ENCODE measurements at places on chromosomes 7 and 10. TPM values are rescaled to one million over a fixed set of nuclear protein-coding genes. Genes with fewer than 3 reads are reported as not detected.

KCP gene
- 3.4 TPM for total RNA-seq

DNA sequence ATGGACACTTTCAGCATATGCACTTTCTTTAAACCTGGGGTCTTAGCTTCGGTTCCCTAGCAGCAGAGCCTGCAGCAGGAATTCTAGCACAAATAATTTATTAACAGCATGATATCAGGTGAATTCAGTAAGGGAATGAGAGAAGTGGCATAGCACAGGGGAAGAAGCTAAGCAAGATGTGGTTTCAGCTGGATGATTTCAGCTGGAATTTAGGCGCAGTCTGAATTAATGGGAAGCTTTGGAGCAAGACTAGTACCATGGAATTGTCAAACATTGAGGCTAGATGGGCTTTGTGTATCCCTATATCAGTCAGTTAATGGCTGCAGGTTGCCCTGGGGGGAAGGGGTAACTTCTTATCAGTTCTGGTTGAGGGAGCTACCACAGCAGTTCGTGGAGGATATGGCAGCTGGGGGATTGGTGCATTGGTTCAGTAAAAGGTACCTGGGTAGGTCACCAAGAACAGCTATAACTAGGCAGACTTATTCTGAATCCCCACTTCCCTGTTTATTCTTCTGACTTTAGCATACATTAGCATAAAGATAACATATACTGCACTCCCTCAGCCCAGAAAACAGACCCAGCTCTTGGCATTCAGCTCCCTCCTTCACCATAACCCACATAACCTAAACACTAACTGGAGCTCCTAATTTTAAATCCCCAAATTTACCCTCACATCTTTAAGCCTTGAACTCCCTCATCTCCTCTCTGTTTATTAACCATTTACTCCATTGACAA lies 46.8 kb upstream of the NAMPT start:
- no peak for DNase-seq

DNA sequence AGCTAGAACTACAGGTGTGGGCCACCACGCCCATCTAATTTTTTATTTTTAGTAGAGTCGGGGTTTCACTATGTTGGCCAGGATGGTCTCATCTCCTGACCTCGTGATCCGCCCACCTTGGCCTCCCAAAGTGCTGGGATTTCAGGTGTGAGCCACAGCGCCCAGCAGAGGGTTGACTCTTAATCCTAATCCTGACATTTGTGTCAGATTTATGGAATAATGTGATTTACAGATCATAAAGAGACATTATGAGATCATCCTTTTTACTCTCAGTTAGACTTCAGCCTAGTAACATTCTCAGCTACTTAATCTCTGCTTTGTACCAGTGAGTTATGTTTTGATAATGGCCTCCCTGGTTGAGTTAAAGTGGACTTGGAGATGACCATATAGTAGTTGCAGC lies 2.2 kb downstream of the BTRC start:
- DNase-seq: no peak

CACNB2 gene
- 0.07 TPM for total RNA-seq

DNA sequence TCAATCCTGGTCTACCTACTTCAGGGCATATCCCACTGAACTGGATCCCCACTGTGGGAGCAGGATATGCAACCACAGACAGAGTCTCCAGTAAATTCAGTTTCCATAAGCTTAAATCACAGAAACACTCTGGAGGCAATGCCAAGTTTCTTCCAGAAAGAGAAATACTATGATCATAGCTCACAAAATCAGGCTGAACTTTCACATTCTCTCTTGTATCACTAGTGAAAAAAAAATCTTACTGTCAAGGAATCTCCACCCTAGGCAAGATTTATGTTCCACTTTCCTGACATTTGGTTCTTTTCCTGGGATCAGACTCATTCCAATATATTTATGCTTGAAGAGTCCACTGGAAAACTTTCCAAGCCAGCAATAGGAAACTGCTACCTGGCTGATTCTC lies 749.0 kb downstream of the SUGCT start:
- DNase-seq: no peak

GRCh38 chr10:103836861-103837260 lies 18.5 kb downstream of the SH3PXD2A start:
- no peak for DNase-seq

DNA sequence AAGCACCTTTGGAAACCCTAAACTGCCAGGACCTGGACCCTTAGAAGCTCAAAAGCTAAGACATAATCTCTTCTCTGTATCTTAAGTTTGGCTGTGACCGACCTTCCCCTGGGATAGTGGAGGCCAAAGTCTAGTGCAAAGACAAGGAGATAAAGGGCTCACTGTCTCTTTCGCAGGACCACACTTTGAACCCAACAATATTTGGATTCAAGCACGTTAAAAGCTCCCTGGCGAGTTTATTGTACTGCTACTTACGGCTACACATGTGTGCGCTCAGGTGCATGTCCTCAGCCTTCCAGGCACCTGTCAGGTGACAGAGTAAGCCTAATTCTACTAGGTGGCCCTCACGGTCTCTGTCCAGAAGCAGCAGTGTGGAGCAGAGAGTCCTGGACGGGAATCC lies 55.9 kb downstream of the PNLIPRP2 start:
- DNase-seq: no peak

GRCh38 chr10:13944823-13945222 lies 358.1 kb downstream of the PRPF18 start:
- no peak for DNase-seq

METTL27 gene
- 0.35 TPM for total RNA-seq

- DNase-seq: no peak
Measured at GRCh38 chr10:20006169-20006870, 190.1 kb downstream of the PLXDC2 start.

DNA sequence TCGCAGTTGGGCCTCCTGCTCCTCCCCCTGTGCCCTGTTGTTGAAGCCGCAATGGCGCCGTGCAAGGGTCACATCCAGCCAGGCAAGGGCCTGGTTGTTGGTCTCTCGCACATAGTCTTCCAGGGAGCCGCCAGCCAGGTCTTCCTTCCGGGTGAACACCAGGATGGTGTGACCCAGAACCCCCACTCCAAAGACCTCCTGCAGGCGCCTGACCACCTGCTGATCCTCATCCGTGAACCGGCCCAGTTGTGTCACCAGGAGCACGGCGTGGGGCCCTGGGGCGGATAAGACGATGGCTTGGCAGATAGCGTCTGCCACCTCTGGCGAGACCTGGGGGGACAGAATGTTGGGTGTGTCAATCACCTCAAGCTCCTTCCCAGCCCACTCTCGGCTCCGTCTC lies 4.2 kb downstream of the GIMAP6 start:
- DNase-seq: no peak

DNA sequence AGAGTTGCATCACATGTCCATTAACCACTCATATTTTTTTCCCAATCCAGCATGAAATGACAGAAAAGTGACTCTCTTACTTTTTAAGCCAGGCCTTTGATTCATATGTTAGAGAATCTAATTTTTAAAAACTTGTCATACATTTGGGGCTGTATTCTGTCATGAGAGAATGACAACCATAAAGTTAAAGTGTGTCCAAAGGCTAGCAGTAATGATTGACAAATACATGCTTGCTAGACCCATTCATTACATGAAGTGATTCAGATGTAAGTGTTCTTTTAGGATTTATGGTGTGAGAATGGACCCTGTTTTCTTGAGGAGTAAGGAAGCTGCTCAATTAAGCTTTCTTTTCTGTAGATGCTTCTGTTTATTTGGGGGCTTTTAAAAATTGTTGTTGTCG lies 75.4 kb downstream of the CSTF2T start:
- no peak for DNase-seq

GRCh38 chr10:111446966-111447365 lies 370.1 kb downstream of the ADRA2A start:
- DNase-seq: no peak

- DNase-seq: peak; percentile 82
Measured at GRCh38 chr7:63900394-63901203, 98.0 kb upstream of the ZNF722 start.

DNA sequence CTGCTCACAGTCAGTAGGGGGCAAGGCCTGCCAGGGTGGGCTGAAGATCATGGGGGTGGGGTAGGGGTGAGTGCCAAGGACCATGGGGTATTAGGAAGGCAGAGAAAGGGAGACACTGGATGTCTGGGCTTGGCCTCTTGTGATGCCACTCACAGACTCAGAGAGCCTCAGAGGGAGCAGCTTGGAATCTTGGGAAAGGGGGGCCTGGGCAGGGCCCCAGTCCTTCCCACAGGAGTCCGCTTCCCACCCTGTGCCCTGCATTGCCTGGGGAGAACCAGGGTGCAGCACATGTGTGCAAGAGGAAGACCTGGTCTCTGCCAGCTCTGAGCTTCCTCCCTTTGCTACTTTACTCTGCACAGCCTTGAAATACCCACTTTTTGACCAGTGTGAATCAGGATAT lies 4.3 kb downstream of the ADCY1 start:
- no peak for DNase-seq

GRCh38 chr7:27139334-27140125 lies 4.0 kb downstream of the HOXA5 start:
- no peak for DNase-seq

DNA sequence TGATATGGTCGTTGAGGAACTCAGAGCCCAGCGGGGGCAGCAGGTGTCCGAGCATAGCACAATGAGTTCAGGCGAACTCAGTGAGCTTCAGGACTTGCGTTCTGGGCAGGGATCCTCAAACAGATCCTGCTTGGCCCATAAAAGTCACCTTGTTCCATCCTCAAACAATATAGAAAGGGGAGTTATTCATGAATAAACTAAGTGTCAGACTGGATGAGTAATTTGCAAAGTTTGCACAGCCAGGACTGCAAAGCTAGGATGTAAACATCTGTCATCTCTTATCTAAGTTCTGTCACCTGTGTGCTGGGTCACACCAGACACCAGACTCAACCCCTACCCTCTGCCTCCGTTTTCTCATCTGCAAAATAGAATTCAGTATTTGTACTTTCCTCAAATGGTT lies 58.0 kb upstream of the PFKP start:
- DNase-seq: peak; percentile 36

DNA sequence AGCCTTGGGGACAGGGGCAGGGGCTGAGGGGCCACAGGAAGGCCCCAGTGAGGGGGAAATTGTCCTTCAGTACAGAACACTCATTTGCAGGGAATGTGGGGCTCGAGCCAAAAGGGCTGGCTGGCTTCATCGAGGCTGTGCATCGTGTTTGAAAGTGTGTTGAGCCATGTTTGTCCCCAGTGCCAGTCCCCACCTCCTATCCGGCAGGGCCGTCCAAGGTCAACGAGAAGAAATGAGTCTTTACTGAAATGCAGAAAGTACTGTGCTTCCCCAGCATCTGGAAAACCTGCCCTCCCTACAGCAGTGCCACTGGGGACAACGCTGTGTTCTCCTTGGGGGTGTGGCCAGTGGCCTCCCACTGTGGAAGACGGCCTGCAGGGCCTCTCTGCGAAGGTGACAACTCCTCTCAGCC lies 214.1 kb downstream of the KLF6 start:
- DNase-seq: no peak

CYP3A7 gene
- total RNA-seq: not detected

DNA sequence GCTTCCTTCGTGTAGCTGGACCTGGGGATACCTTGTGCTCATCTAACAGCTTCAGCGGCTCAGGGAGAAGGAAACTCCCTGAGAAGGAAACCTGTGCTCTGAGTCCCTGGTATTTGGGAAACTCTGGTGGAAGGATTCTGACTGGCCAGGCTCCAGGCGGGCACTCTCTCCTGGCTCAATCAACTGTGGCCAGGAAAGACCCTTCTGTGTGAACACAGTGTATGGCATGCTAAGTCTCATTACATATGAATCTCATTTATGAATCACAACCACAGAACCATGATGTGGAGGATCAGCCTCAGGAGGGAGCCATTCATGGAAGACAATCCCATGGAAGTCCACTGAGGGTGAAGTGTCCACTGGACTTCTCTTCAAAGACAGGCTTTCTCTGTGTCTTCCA lies 20.9 kb downstream of the NPS start:
- DNase-seq: no peak

- no peak for DNase-seq
Measured at GRCh38 chr10:127302343-127302742, 106.0 kb upstream of the INSYN2A start.

COL28A1 gene
- 0.26 TPM for total RNA-seq

DNA sequence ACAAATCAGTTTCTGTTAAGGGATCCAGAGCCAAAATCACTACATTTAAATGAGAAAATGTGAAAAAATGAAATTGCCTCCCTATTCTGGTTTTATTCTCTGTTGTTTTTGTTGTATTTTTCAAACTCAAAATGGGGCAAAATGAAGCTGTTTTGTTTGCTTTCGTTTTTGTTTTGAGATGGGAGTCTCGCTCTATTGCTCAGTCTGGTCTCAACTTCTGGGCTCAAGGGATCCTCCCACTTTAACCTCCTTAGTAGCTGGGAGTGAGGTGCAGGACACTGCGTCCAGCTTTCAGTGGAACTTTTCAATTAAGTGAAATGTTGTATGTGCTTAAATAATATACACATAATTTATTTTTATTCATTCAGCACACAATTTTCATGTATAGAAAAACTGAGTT lies 205.0 kb downstream of the SORCS1 start:
- no peak for DNase-seq

- no peak for DNase-seq
Measured at GRCh38 chr10:62638062-62638477, 166.4 kb upstream of the ADO start.

DNA sequence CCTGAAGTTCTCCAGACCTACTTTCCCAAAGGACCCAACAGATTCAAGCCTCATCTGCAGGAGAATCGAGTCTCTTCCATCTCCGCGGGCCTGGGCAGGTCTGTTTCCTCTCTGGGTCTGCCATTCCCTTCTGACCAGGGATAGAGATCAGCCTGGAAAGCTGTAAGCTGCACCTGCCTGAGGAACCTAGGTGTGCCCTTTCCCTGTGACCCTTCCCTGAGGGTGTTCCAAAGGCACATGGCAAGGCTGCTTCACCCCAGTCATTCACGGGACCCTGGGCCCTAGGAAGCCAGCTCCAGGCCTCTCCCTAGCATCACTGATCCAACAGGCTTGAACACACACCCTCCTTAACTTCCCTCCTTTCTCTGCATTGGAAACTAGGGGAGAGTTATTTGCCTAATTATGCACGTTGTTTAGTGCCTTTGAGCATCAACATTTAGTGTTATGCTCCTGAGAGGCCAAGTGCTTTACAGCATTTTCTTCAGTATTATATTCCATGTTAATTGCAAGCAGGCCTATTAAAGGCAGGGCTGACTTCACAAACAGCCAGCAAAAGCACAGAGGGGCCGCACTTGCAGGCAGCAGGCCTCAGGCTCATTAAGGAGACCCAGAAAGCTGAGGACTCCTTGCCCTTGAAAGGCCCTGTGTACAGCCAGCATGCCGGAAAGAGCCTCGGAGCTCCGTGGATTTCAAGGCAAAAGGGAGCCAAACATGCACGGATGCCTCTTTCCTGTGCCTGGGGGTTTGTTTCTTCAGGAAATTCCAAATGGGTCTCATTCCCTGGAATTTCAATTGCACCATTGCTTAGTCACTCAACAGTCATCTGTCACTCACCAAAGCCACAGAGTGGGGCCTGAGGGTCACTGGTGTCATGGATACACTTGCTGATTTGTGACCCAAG lies 91.0 kb upstream of the FAM20C start:
- peak; percentile 94 for DNase-seq

XRCC2 gene
- 18.7 TPM for total RNA-seq

GRCh38 chr10:6986927-6987326 lies 406.9 kb upstream of the PRKCQ start:
- no peak for DNase-seq

PRKCQ gene
- not detected for total RNA-seq
